SJSA1 (cell line): ENCODE measurements at places on chromosomes 13 and 19. TPM values are rescaled to one million over a fixed set of nuclear protein-coding genes. Genes with fewer than 3 reads are reported as not detected.

The KLK15 gene
- total RNA-seq = not detected in 2 replicates

The ZNF44 gene
- total RNA-seq = 1.6 and 2.7 TPM in 2 replicates

The VSTM1 gene
- total RNA-seq = not detected in 2 replicates

The MIA gene
- total RNA-seq = not detected in 2 replicates

The KRTDAP gene
- total RNA-seq = not detected in 2 replicates

The DKKL1 gene
- 0.13 and 0.75 TPM in 2 replicates for total RNA-seq

- no peak for DNase-seq
- no peaks in the 10 kb centered on the region for H3K36me3 ChIP-seq
Observed at GRCh38 chr13:27293873-27294515, 23.4 kb downstream of the RASL11A start.

DNA sequence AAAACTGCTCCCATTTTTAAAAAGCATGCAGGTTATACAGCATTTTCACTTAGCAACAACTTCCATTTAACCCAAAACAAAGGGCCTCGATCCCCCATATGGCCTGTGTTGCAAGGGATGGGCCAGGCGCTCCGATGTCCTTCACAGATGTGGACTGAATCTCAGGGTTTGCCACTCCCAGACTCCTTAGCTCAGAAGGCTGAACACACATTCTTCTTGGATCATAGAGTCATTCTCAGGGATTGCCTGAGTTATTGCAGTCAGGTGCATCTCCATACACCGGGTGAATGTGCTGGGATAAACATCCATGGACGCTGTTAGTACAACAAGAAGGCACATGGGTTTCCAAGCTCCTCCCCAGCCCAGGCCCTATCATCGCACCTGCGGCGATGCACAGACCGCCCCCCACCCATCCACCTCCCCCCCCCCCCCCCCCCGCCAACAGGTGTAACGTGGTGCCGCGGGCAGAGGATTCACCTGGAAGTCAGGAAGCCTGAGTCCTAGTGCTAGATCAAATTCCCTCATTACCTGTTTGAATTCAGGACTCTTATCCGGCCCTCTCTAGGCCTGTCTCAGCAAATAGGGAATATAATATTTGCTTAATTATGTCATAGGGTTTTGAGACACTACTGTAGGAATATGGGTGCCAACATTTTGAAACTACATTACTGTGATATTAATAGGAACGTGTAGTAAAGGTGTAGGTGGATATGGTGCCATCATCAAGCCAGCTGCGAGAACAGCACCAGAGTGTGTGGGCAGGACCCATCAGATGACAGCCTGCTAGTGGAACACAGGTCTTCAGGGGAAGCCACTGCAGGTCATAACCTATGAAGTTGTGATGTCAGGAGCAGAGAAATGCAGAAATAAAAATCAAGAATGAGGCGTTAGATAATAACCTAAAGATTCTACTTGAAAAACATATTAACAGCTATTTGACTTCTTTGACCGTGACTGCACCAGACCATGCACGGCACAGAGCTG, 110.9 kb downstream of the SACS start:
- H3K36me3 ChIP-seq = no peaks in the 10 kb centered on the region
- H3K27ac ChIP-seq = peak overlapping the region; percentile 91
- H3K27me3 ChIP-seq = no peaks in the 10 kb centered on the region
- H3K4me1 ChIP-seq = peaks cover 46% of the 10 kb centered on the region
- DNase-seq = no peak

DNA sequence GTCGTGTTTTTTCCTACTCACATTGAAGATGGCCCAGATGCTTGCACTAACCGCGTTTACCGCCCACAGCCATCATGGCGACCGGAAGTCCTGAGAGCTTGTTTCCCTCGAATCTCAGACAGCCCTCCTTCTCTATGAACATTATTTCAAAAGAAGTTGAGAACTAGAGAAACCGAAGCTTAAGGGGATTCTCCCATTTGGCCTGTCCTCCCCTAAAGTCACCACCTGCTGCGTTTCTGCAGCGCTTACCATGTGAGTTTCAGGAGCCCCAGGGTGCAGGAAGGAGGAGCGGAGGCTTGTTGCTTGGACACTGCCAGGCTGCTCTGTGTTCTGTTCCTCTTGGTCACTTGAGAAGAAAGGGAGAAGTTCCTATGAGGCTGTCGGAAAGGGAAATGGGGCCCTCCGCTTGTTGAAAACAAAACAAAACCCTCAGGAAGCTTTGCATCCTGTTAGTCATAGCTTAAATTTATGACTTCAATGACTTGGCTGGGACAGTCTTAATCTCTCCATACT, 6.2 kb downstream of the CARD8 start:
- no peak for DNase-seq
- peaks cover 23% of the 10 kb centered on the region for H3K36me3 ChIP-seq
- no peak overlapping the region for H3K27ac ChIP-seq
- no peak overlapping the region for H3K4me3 ChIP-seq

DNA sequence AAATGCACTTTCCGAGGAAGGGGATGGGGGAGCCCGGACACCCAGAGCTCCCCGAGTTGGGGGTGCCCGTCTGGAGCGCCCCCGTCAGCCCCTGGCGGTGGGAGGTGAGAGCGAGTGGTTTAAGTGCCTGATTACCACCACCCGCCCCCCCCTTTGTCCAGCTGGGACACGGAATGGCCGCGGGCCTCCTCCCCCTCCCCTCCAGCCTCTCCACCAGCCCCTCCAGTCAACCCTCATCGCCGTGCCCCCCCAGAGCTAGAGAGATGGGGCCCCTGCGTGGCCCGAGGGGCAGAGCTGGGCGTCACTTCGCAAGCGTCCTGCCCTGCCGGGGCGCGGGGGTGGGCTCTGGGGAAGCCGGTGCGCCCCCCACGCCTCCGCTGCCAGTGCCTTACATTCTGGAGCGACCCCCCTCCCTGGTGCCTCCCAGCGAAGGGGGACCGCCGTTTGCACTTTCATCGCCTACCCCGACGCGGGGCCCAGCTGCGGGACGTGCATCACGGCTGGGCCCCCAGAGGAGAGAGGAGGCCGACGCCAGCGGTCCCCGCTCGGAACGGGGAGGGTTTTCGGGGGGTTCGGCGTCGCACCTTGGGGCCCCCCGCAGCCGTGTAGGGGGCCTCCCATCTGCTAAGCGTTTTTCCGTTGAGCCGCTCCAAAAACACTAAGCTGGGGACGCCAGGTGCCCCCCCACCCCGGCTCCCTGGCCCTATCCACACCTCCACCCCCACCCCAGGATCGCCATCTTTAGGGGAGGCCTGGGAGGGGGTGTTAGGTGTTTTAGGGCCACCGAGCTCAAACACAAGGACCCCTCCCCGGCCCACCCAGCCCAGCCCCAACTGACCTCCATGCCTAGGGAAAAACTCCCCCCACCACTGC, 16.4 kb downstream of the SMIM24 start:
- no peaks in the 10 kb centered on the region for H3K27me3 ChIP-seq
- no peak overlapping the region for H3K27ac ChIP-seq
- H3K36me3 ChIP-seq = peaks cover 40% of the 10 kb centered on the region
- no peak overlapping the region for H3K4me3 ChIP-seq

DNA sequence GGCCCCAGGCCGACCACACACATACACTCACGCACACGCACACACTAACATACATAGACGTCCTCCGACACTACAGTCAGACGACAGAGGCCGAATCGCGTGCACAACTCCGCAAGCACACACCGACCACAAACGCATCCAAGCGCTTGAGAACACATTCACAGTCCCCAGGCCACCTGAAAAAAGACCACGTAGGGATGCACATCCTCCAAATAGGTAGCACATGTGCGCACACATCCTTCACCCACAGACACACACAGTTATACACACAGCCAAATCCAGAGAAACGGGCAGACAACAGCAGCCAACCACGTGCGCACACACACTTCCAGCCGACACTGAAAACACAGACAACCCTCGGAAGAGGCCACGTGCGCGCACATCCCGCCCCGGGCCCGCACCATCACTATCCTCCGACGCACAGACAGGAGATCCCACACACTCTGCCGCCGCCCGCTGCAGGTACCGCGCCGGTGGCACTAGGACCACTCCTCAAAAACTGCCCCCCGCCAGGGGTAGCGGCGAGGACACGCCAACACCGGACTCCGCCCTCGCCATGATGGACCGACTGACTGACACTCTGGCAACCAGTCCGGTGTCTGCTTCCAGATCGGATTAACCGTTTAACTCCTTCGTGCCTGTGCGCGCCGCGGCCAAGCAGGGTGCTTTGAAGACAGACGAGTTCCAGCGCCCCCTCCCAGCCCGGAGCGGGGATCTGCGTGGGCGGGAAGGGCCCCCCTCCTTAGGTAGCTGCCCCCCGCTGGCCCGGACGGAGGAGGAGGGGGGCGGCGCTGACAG, 493 bp upstream of the PDE4A start:
- no peaks in the 10 kb centered on the region for H3K27me3 ChIP-seq
- DNase-seq = peak; percentile 97
- peaks cover 68% of the 10 kb centered on the region for H3K4me1 ChIP-seq
- peaks cover 5% of the 10 kb centered on the region for H3K36me3 ChIP-seq

DNA sequence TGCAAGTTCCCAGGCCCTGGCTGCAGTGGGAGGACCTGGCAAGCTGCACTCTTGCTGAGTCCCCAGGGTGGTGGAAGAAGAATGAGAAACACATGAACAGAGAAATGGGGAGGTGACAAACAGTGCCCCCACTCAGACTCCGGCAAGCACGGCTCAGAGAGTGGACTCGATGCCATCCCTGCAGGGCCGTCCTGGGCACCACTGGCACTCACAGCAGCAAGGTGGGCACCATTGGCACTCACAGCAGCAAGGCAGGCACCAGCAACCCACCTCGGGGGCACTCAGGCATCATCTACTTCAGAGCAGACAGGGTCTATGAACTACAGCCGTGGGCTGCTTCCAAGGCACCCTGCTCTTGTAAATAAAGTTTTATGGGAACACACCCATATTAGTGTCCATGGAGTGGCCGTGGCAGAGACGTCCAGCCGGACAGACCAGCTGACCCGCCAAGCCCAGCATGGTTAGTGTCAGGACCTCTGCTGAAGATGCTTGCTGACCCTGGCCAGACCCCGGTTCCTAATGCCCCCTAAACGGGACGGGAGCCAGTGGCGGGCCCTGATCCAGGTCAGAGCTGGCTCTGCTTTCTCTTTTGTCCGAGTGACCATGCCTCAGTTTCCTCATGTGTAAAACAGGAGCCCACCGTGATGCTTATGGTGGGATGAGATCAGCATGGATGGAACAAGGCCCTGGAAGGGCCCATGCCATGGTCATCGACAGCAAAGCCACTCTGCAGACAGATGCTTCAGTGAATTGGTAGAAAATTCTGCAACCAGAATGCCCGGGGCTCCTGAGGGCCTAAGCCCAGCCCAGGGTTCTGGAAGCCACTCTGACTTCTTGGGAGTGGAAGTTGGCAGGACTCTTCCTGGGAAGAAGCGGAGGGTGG, 2.1 kb upstream of the F10 start:
- H3K27me3 ChIP-seq = no peaks in the 10 kb centered on the region
- no peak overlapping the region for H3K4me3 ChIP-seq
- no peak for DNase-seq
- H3K36me3 ChIP-seq = no peaks in the 10 kb centered on the region
- no peak overlapping the region for H3K27ac ChIP-seq
- H3K4me1 ChIP-seq = peaks cover 6% of the 10 kb centered on the region; the same call in 1 of the 2 replicates

GRCh38 chr19:56141417-56141993, 418 bp downstream of the ZNF444 start:
- H3K36me3 ChIP-seq = peaks cover 8% of the 10 kb centered on the region
- no peaks in the 10 kb centered on the region for H3K27me3 ChIP-seq
- H3K27ac ChIP-seq = no peak overlapping the region
- DNase-seq = no peak
- peaks cover 5% of the 10 kb centered on the region; the same call in 1 of the 2 replicates for H3K4me1 ChIP-seq

DNA sequence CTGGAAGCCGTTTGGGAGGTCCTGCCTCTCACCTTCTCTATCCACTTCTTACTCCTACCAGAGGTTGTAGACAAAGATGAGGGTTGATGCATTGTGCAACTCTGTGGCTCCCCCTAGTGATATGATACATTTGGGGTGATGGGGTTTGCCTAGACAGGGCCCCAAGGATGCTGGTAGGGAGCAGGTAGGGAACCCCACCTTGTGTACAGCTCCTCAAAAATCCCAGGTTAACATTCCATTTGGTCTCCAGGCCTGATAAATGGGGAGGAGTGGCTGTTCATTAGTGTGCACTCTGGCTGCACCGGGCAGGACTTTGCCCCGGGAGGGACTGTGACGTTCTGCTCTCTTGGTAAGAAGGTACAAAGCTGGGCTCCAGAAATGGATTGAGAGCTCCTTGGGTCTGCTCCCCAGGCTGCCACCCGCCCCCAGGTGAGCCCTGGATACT, 19.2 kb downstream of the SIGLEC8 start:
- no peak for DNase-seq
- no peak overlapping the region for H3K4me3 ChIP-seq
- no peaks in the 10 kb centered on the region for H3K27me3 ChIP-seq
- H3K27ac ChIP-seq = no peak overlapping the region
- no peaks in the 10 kb centered on the region for H3K36me3 ChIP-seq

DNA sequence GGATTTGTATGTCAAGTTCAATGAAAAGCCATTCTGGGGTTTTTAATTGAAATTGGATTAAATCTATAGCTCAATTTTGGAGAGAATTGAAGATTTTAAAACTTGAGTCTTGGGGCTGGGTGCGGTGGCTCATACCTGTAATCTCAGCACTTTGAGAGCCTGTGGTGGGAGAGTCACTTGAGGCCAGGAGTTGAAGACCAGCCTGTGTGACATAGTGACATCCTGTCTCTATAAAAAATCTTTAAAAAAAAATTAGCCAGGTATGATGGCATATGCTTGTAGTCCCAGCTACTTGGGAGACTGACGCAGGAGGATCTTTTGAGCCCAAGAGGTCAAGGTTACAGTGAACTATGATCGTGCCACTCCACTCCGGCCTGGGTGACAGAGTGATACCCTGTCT, 41.2 kb downstream of the VAV1 start:
- no peak overlapping the region for H3K27ac ChIP-seq
- DNase-seq = no peak
- H3K36me3 ChIP-seq = no peaks in the 10 kb centered on the region
- no peak overlapping the region for H3K4me3 ChIP-seq
- H3K4me1 ChIP-seq = no peaks in the 10 kb centered on the region

- DNase-seq = no peak
- peaks cover 50% of the 10 kb centered on the region for H3K4me1 ChIP-seq
- no peaks in the 10 kb centered on the region for H3K27me3 ChIP-seq
Observed at GRCh38 chr13:30037766-30038165, 187.3 kb upstream of the UBL3 start.

DNA sequence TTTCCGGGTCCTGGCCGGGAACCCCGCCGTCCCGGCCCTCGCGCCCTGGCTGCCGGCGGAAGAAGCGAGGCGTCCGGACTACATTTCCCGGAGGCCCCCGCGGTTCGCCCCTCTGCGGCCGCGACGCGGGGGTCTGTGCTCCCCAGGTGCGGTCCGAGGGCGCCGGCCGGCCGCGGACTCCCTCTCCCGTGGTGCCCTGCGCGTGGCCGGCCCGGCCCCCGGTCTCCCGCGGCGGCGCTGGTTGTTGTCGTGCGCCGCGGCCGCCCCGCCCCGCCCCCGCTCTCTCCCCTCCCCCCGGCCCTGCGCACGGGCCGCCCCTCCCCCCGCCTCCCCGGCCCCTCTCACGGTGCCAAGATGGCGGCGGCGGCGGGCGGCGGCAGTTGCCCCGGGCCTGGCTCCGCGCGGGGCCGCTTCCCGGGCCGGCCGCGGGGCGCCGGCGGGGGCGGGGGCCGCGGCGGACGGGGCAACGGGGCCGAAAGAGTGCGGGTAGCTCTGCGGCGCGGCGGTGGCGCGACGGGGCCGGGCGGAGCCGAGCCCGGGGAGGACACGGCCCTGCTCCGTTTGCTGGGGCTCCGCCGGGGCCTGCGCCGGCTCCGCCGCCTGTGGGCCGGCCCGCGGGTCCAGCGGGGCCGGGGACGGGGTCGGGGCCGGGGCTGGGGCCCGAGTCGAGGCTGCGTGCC, at the start of gene KMT2B:
Gene KMT2B (plus strand): TSS at position 339 of the 680 bp plus-strand sequence. CDS start 16 bp downstream, at position 355.
- peak within 1 kb of the TSS; percentile 55 for H3K4me3 ChIP-seq
- H3K4me1 ChIP-seq = peaks cover 22% of the 10 kb centered on the region
- peak; percentile 98 for DNase-seq
- H3K36me3 ChIP-seq = peaks cover 40% of the 10 kb centered on the region
